ENCODE measurements at places on chromosomes 4 and X. TPM values are rescaled to one million over a fixed set of nuclear protein-coding genes. Genes with fewer than 3 reads are reported as not detected.

The TMEM33 gene
- 76.6 TPM for total RNA-seq

The ANOS1 gene
- not detected for total RNA-seq

The CXCL11 gene
- not detected for total RNA-seq

The MID1 gene
- 9.0 TPM for total RNA-seq

The FGF13 gene
- under 0.01 TPM for total RNA-seq

The MAGEA8 gene
- not detected for total RNA-seq

The MID2 gene
- total RNA-seq: 12.9 TPM
